Activated T-cell treated with anti-CD3 and anti-CD28 coated beads for 4 hours (primary cell): ENCODE measurements at places on chromosomes 2 and 18.
A peak's percentile ranks its signal among the peaks of the same experiment; 100 is the strongest.

- no peak for DNase-seq
Observed at GRCh38 chr18:24460388-24460787, at the start of gene HRH4. TSS of gene HRH4 (plus strand) at chr18:24460637. CDS start at chr18:24460729, 92 bp downstream.

- no peak for DNase-seq
Observed at GRCh38 chr2:241608881-241609280, 28.1 kb downstream of the THAP4 start.

DNA sequence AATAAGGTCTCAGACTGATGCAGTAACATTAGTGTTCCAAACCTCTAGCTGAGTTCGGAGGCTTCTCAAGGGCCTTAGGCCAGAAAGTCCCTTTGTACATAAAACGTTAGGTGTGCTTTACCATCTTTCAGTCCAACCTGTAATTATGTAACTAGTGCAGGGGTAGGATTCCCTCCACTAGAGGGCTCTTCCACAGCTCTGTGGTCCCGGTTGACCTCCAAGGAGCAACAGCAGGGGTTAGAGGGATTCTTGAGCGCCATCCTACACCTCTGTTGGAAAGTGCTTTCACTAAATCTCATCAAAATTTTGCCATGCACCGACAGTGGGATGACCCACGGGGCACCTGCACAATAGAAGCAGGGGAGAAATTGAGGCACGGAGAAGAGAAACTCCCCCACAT lies 155.8 kb upstream of the LRP1B start:
- DNase-seq = no peak

- DNase-seq = no peak
Observed at GRCh38 chr18:27062802-27063201, 122.3 kb downstream of the CHST9 start.

DNA sequence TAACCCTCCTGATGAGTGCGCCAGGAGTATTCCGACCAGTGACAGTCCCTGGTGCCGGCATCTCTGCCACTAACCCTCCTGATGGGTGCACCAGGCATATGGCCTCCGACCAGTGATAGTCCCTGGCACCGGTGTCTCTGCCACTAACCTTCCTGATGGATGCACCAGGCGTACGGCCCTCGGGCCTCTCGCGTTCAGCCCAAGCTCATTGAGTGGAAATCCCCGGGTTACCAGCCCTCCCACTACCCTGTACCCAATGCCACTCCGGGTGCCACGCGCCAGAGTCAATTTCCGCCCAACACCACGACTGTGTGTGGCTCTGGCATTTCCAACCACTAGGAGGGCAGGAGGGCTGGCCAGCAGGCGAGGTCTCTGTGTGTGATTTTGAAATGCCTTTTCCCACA lies 11.7 kb upstream of the GPC1 start:
- DNase-seq = no peak

DNA sequence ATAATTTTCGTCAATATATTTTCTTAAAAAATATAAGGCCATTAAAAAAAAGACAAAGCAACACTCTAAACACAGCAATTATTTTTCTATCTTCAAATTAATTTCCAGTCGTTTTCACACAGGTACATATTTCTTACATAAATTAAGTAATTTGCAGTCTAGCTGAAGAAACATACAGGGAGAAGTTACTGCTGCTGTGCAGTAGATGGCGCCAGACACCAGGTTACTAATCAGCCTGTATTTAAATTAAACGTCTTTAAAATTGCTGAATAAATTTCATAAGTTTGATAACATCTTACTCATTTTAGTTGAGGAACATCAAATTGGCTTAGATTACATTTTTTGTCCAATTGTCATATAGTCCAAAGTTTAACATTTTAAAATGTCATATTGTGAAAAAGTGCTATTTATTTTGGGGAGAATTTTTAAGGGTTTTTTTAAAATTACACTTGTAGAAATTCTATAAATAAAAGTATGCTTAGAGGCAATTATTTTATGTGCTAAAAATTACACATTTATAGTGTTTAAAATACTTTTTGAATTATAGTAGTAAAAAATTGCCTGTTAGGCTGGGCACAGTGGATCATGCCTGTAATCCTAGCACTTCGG lies 88.4 kb downstream of the PMAIP1 start:
- DNase-seq = peak; percentile 29

GRCh38 chr18:50662177-50662576 lies 102.3 kb downstream of the MAPK4 start:
- DNase-seq = no peak

DNA sequence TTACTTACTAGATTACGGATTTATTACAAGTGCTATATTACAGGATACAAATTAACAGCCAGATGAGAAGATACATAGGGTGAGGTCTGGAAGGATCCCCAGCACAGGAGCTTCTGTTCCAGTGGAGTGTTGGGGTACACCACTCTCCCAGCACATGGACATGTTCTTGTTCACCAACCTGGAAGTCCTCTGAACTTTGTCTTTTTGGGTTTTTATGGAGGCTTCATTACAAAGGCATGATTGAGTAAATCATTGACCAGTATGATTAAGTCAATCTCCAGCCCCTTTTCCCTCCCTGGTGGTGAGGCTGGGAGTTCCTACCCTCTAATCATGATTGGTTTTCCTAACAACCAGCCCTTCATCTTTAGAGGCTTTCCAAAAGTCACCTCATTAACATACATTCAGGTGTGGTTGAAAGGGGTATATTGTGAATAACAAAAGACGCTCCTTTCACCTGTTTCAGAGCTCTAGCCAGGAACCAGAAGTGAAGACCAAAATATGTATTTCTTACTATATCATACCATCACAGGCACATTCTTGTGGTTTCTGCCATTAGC lies 38.3 kb downstream of the APLF start:
- DNase-seq = no peak

DNA sequence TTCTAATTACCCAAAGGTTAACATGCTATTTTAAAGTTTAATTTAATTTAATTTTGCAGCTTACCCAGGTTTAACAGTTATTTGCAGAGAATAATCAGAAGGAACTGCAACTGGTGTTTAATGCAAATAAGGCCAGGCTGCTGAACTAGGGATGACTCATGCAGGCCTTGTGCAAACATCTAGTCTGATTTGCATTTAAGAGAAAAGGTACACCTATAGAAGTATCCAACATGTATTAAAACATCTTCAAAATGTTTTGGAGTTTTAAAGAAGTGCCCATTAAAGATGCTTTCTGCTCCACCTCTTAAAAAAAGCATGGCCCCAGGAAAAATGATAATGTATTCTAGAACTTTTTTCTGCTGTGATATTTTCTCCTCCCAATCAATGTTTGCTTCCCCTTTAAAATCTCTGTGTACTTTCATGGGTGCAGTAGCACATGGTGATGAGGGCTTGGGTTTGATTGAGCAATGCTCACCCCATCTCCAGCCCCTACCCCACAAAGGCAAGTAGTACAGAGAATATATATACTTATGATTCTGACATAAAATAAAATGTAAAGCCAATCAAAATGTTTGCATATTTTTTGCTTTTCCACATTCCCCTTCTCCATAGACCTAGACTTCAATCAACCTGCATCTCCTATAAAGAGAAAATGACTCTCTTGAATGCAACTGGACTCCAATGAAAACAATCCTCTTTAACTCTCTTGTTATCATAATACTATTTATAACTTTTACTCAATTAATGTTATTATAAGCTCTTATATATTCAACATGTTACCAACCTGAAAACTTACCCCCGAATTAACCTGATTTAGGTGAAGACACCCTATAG lies 54.1 kb downstream of the ATP8B1 start:
- DNase-seq = no peak

- no peak for DNase-seq
Observed at GRCh38 chr2:135954020-135954601, 31.3 kb downstream of the DARS1 start.

DNA sequence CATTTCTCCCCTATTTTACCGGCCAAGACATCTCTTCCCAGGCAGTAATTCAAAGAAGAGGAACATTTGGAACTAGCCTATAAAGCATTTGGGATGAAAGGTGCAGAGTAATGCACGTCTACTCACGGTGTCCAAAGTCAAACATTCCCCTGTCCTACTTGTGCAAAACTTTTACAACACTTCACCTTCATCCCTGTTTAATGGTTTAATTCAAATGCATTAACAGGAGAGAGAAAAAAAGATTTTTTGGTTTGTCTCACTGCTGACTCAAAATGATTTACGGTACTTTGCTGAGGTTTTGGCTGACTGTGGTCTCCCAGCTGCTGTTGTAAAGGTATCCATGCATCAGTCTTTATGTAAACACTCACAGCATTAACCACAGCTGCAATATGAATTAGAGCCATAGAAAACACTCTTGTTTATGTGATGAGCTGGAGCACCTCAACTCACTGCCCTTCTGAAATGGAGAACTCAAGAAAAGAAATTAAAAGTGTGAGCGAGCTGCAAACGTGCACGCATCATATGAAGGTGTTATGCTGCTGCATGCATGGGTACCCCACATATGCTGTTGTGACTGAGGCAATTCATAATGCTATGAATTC lies 220.5 kb downstream of the PIEZO2 start:
- no peak for DNase-seq

- no peak for DNase-seq
Observed at GRCh38 chr2:230537531-230537976, 121.6 kb downstream of the SP100 start.

- no peak for DNase-seq
Observed at GRCh38 chr2:218218268-218219185, 1.5 kb downstream of the ARPC2 start.

- DNase-seq = no peak
Observed at GRCh38 chr2:166727095-166727494, 161.2 kb upstream of the XIRP2 start.

DNA sequence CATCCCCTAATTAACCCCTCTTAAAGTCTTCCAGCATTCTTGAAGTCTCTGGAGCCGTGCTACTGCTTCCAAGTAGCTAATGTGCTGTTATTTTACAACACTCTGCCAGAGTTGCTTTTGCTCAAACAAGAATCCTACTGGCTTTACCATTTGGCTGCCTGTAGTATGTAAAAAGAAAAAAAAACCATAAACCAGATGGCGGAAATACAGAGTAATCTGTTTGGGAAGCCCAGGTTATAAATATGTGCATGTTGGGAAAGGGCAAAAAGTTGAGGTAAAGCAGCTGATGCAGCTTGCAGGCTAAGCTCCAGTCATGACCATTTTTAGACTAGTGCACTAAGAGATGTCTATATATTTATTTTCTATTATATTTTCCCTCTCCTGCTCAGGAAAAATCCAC lies 313.2 kb upstream of the ETAA1 start:
- no peak for DNase-seq

DNA sequence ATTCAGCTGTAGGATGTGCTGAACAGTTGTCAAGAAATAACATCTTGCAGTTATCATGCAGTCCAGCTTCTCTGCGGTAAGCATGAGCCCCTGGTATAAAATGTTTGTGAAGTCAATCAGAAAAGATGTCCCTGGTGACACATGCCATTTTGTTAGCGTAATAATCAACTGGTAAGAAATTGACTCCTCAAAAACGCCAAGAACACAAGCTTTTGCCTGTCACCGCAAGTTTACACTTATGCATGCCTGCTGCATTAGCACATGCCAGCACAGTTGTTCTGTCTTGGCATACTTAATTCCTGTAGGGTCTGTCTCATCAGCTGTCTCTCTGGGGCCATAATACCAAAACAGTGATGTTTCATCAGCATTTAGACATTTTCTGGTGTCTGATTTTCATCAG lies 524.8 kb upstream of the DSEL start:
- no peak for DNase-seq

DNA sequence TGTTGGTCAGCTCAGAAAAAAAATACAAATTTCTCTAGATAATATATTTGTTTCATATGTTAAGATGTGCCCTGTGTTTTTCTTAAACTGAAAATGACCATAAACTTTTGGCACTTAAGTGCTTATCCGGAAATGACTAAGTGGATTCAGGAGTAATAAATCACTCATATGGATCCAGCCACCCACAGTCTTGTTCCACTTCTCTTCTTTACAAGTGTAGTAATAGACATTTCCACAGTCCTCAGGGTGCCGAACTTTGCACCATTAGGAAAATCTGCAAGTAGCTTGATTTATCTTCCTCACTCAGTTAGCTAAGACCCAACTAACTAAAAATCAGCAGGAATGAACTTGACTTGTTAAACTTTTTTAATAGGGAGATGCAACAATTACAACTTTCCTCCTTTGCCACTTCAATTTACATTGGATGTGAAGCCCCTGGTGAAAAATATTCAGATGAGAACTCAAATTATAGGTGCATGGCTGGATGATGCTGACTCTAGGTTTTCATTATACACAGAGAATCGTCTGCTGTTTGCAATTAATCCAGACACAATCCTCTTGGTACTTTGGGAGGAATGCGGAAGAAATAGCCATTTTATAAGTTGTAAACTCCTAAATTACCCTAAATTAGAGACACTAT lies 322.5 kb downstream of the ARHGAP15 start:
- no peak for DNase-seq

DNA sequence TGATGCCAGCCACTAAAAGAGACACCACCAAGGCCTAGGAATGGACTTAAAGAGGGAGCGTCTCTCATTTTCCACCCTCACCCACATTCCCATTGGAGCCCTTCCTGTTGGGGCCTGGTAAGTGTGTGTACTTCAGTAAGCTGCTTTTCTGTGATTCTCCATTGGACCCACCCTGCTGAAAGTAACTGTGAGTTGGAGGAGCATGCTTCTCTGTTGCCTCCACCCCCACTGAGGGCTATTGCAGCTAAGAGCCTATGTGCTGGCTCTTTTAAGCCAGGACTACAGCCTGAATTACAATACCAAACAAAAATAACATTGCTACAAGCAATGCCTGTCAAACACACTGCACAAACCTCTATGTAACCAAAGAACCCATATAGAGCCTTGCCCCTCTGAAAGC lies 81.1 kb downstream of the TRABD2A start:
- no peak for DNase-seq

- DNase-seq = no peak
Observed at GRCh38 chr2:234566622-234567021, 69.7 kb upstream of the ARL4C start.

DNA sequence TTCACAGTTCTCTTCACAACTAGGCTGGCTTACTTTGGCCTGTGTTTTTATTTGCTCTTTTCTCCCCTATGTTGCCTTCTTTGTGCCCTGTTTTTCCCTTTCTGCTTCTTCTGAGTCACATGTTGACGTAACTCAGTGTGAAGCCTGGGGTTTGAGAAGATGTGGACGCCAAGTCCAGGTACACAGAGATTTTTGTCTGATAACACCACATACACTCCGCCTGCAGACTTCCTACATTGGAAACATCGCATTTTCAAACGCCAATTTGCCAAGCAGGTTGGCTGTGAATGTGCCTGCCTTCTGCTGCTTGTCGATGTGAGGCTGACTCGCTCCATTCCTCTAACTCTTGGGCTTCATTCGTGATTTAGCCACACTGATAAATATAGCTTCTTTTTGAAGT lies 62.6 kb upstream of the FN1 start:
- DNase-seq = no peak

GRCh38 chr2:181574321-181574720 lies 82.6 kb downstream of the CERKL start:
- no peak for DNase-seq

GRCh38 chr18:48711651-48712486 lies 173.0 kb downstream of the CTIF start:
- no peak for DNase-seq

- DNase-seq = no peak
Observed at GRCh38 chr2:147952118-147952517, 68.4 kb downstream of the ORC4 start.

GRCh38 chr2:221705185-221705877 lies 133.2 kb upstream of the EPHA4 start:
- no peak for DNase-seq

- DNase-seq = peak; percentile 79
Observed at GRCh38 chr2:101697124-101698013, at the start of gene MAP4K4. TSS of gene MAP4K4 (plus strand) at chr2:101697707. CDS start at chr2:101698081, 374 bp downstream.
